Activated CD4-positive, alpha-beta T cell treated with anti-CD3 and anti-CD28 coated beads for 48 hours (primary cell): ENCODE measurements at places on chromosomes 2 and 18.
A peak's percentile ranks its signal among the peaks of the same experiment; 100 is the strongest.

DNA sequence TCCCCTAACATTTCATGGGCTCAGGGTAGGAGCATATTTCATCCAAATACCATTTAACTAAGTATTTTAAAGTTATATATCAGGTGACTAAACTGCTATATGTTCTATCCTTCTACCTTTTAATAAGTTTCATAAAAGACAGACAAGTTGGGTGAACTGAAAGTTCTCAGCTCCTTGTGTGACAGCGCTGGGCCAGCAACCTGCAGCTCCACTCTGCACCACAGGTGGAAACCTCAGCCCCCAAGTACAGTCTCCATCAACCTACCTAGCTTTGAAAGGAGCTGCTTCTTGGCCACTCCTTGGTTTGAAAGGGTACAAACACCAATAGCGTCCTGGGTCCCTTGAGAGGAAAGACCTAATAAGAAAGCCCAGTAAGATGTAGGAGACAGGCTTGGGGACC lies 177.9 kb downstream of the PDE1A start:
- DNase-seq = no peak

DNA sequence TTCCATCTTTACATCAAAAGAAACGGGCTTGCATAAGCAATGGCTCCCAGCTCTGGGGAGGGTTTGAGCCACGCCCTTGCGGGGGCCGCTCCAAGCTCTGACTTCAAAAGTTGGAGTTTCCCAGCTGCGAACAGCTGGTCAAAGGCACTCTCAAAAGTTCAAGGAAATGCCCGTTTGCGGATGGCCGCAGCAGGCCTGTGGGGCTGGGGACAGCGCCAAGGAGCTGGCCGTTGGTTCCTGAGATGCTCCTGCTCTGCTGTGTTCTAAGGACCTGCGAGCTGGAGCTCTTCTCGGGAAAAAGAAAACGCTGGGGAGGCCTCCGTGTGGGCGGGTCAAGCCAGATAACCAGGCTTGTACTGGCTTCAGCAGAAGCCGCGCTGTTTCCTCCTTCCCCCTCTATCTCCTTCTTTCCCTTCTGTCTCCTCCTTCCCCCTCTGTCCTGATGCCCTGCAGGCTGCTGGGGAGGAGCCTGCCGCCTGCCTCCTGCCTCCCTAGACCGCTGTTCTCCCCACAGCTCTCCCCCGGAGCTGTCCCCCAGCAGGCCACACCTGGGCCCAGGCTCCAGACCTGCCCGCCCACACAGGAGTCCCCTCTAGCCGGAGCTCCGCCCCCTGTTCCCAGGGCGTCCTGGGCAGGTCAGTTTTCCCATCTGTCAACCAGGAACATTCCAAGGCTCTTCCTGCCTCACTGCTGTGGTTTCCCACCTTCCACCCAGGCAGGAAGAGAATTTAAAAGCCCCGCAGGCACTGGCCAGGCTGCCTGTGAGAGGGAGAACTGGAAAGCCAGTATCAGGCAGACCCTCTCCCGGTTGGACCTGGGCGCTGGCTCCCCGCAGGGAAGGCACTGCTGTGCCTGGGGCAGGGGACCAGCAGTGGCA lies 14.1 kb downstream of the KLF11 start:
- DNase-seq = peak; percentile 51

DNA sequence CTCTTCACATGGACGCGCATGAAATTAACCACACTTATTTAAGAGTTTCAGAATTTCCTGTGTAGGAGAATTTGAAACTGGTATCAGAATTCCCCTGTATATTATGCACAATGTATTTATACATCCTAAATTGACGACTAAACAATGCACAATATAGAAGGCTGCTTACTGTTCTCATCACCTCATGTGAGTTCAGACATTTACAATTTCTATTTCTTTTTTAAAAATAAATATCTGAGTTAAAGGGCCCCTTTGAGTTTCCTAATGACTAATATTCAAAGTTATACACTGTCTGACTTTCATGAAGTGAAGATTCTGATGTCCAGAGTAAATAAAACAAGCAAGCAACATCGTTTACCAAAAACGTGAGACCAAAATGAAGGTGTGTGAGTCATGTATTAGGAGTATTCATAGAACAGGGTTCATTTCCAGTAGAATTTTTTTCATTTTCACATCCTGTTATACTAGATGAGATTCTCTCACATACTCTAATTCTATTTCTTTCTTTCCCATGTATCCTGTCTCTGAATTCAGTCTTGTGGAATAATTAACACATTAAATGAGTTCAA lies 406.2 kb downstream of the NUP35 start:
- no peak for DNase-seq

DNA sequence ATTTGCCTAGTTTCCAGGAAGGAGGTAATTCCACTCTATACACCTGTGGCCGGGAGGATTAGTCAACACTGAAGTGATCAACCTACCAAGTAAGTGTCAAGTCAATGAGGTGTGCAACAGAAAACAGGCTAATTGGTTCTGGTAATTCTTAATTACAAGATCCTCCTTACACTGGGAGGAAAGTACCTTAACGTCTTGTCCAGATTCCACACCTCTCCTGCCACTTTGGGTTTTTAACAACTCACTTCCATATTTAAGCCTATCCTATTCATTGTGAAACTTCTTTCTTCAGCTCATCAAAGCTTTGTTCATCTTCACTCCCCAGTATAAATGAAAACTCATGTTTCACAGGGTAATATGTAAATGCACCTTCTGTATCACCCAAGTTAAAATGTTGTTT lies 22.0 kb upstream of the MAP4K4 start:
- DNase-seq = no peak

- no peak for DNase-seq
These were observed 40.4 kb downstream of the CHST9 start for GRCh38 chr18:27144672-27145071.

DNA sequence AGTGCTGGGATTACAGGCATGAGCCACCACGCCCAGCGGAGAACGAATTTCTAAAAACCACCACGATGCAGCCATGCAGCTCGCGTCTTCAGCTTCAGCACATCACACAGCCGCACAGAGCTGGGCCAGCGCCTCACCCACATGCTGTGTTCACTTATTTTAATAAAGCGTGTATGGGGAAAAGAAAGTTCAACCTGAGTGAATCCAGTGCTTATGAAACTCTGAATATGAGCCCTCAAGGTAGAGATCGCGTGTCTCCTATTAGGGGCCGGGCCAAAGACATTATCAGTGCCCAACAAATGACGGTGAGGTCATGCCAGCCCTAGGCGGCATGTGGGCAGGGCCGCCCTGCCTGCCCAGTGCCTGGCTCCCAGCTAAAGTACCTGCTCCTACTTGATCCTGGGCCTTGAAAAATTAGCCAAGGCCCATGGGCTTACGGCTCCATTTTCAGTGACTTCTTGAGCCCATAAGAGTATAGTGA lies 44.3 kb downstream of the SPRED2 start:
- no peak for DNase-seq

DNA sequence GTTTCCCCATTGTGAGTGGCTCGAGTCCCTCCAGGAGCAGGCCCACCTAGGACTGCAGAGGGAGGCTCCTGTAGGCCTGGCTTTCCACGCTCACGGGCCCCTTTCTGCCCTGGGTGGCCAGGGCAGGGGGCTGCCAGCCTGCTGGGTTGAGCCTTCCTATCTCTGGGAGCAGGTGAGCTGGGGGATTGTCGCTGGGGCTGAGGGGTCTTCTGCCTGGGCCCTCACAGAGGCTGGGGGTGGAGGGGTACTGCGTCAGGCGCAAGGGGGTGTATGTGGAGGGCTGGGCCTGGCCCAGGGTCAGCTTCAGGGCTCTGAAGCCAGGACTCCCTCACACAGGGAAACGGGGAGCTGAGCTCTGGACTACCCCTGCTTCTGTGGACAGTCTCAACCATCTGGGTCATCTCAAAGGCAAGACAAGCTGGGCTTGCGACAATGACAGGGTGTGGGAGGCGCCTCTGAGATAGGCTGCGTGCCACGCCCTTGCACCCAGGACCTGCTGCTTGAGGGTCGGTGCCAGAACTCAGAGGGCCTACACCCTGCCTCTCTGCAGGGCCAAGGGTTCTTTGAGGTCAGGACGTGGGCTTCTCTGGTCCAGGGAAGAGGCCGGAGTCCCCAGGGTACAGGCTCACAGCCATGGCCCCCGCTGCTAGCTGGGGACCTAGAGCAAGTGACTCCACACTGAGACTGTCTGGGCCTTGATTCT lies 206.1 kb downstream of the TWIST2 start:
- DNase-seq = no peak

DNA sequence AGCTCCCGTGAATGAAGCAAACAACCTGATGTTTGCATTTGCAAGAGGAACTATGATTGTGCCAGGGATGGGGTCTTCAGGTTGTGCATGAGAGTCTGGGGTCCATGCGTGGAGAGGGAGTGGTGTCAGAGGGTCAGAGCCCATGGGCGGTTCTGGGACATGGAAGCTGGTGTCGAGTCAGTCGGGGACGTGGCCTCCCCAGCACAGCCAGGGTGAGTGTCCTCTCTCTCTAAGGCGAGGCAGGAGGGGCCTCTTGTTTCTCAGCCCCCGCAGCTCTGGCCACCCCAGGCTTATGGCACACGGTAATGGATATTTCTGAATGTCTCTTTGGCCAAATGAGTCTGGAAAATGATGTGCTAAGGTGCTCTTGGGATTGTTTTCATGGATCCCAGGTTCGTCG lies 118.6 kb downstream of the RTP5 start:
- no peak for DNase-seq

- DNase-seq = peak; percentile 96
These were observed at the start of gene CHCHD5 for GRCh38 chr2:112584134-112584890. TSS of gene CHCHD5 (plus strand) at chr2:112584609. CDS start at chr2:112584648, 39 bp downstream.

DNA sequence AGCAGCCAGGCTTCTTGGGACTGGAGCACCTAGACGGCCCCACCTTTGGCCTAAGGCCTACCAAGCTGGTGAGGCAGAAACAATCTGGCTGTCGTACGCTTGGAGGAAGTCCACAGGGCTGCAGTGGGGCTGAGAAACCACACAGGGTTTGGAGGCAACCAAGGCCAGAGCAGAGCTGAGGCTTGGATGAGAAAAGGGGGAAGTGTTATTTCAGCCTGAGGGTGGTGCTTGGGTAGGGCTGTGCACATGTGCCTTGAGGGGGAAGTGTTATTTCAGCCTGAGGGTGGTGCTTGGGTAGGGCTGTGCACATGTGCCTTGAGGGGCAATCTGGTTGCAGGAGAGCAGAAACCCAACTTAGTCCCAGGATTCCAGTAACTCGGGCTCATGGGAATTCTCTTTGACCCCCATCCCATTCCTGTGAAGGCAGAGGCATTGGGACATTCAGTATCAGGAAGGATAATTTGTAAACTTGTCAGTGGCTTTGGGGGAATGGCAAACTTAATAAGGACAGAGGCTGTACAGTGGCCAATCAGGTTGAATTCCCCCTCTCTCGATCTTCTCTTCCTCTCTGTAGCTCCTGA lies 971 bp upstream of the FBXO41 start:
- peak; percentile 48 for DNase-seq

GRCh38 chr18:53944721-53945120 lies 279.7 kb downstream of the MBD2 start:
- DNase-seq = peak; percentile 8
